BJ (cell line): ENCODE measurements at places on chromosomes 1 and 21.

- DNase-seq = no peak
Measured at GRCh38 chr1:26791626-26792025, 3.9 kb downstream of the PIGV start.

- DNase-seq = no peak
Measured at GRCh38 chr1:40047769-40048168, 7.2 kb downstream of the CAP1 start.

DNA sequence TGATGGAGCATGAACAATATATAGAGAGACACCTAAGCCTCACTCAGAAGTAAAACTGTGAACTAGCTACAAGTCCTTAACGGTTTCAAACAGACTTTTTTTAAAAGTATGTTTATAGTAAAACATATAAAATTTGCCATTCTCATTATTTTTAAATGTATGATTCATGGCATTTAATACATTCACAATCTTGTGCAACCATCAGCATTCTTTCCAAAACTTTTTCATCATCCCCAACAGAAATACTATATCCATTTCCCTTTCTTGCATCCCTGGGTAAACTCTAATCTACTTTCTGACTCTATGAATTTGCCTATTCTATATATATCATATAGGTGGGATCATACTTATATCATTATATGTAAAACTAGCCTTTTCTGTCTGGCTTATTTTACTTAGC is 25.5 kb downstream of the EVI5 start:
- DNase-seq = no peak

GRCh38 chr1:183593356-183593755 is 3.1 kb upstream of the NCF2 start:
- DNase-seq = no peak

- DNase-seq = no peak
Measured at GRCh38 chr1:102498929-102499328, 502.2 kb upstream of the OLFM3 start.

- no peak for DNase-seq
Measured at GRCh38 chr21:32302560-32302959, 3.9 kb downstream of the MRAP start.

GRCh38 chr1:233470741-233471499 is 143.0 kb upstream of the KCNK1 start:
- DNase-seq = no peak

DNA sequence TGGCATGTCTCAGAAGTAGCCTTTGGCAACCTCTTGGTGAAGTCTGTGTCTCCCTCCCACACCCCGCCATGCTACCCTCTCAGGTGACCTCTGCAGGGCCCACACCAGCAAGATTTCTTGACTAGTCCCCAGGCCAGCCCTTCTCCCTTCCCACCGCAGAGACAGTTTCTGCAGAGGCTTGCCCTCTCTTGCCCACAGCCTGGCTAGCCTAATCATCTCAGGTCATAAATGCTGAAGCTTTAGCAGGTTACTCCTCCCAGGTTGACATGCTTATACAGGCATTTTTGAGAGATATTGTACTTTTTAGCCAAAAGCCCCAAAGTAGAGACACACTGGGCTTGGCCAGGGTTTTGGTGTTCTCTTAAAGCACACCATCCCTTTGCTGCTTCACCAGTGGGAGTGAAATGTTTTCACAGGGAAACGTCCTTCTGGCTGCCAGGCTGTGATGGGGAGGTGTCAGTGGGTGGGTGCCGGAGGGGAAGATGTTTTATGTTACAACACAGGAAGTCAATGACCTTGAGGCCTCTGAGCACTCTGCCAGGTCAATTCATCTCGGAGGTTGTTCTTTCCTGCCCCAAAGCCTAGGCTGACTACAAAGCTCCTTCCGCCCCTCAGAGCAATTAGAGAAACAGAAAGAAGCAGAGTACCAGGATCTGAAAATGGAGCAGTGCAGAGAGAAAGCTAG is 58.5 kb downstream of the STYXL2 start:
- DNase-seq = no peak

DNA sequence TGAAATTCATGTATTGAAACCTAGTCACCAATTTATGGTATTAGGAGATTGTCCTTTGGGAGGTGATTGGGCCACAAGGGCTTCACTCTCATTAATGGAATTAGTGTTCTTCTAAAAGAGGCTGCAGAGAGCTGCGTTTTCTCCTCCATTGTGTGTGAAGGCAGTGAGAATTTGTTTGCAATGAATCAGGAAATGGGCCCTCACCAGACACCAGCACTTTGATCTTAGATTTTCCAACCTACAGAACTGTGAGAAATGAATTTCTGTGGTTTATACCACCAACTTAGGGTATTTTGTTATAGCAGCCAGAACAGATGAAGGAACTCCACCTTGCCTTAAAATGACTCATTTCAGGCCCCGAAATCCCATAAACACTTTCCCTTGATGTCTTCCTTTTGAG is 544.2 kb downstream of the RWDD3 start:
- DNase-seq = no peak

DNA sequence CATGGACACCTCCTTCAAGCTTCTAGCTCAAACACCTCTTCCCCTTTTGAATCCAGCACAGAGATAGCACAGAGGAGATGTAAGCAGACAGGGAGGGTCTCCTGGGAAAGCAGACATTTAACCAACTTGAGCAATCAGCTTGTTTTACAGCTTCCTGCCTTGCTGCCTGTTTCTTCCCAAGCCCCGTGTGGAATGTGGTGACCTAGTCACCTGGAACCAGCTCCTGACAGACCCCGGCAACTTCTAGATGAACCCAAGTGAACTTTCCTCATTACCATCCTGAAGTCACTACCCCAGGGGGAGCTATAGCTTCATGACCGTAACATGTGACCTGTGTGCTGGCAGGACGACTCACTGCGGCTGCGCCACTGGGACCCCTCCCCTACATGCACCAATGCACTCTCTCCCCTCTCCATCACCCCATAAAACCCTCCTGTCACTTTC is 24.1 kb upstream of the TTF2 start:
- DNase-seq = no peak

DNA sequence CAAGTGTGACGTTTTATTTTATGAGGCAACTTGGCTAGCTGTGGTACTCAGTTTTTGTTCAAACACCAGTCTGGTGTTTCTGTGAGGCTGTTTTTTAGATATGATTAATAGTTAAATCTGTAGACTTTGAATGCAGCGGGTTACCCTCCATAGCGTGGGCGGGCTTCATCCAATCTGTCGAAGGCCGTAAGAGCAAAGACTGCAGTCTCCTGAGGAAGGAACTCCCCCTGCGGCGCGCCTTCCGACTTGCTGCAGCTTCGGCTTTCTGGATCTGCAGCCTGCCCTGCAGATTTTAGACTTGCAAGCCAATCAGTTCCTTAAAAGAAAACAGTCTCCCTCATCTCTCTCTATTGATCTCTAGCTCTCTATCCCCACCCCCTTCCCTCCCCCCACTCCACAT is 4.2 kb upstream of the ZNF496 start:
- DNase-seq = no peak
